ENCODE measurements at places on chromosomes 7 and 10.

DNA sequence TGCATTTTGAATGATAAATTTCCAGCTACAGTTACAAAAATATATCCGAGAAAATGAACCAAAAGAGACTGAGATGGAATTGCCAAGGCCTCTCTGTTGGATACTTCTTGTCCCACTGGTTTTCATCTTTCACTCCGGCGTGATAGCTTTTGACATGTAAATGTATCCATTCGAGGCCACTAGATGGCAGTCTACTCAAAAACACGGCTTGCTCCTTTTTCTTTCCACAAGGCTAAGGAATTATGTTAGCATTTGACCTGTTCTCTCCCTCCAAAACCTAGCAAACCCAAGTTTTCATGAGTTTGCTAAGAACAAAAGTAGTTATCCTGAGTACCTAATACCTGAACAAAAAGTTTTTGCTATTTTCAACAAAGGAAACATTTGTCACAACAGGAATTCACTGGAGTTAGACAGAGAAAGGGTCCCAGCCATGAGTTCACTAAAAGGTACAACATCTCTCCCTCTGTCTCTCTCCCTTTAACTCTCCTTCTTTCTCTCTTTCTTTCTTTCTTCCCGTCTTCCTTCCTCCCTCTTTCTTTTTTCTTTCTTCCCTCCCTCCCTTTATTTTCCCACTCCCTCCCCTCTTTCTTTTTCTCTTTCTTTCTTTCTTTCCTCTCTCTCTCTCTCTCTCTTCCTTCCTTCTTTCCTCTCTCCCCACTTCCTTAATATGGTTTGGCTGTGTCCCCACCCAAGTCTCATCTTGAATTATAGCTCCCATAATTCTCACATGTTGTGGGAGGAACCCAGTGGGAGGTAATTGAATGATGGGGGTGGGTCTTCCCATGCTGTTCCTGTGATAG is 207.9 kb upstream of the MYO3A start:
- no peak for ATAC-seq

DNA sequence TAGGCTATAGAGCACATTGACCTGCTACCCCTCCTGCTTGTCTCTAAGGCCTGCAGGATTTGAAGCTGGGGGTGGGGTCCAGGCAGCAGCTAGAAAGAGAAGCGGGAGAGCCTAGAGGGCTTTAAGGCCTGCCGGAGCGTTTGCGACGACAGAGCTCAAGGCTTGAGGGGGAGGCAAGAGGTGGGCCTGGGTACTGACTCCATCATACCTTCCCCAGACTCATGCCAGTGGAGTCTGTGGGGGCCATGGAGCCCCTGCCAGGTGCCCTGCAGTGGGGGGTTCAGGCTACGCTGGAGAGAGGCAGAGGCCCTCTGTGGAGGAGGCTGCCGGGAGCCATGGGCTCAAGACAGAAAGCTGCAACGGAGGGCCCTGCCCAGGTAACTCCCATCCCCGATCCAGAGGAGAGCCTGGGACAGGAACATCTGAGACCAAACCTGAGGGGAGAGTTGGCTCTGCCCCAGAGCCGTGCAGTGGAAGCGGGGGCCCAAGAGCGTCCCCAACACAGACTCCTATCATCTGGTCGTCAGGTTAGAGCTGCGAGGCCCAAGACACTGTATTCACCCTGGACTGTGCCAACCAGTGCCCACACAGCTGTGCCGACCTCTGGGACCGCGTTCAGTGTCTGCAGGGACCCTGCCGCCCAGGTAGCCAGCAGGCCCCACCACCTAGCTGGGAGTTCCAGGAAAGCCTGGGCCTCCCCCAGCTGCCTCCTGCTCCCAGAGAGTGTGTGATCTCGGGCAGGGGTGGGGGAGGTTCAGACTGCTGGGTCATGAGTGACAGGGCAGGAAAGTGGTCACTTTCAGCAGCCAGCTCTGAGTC is 13.2 kb upstream of the ZNF862 start:
- no peak for ATAC-seq

GRCh38 chr7:102050864-102051460 is 233.5 kb downstream of the CUX1 start:
- ATAC-seq: no peak

DNA sequence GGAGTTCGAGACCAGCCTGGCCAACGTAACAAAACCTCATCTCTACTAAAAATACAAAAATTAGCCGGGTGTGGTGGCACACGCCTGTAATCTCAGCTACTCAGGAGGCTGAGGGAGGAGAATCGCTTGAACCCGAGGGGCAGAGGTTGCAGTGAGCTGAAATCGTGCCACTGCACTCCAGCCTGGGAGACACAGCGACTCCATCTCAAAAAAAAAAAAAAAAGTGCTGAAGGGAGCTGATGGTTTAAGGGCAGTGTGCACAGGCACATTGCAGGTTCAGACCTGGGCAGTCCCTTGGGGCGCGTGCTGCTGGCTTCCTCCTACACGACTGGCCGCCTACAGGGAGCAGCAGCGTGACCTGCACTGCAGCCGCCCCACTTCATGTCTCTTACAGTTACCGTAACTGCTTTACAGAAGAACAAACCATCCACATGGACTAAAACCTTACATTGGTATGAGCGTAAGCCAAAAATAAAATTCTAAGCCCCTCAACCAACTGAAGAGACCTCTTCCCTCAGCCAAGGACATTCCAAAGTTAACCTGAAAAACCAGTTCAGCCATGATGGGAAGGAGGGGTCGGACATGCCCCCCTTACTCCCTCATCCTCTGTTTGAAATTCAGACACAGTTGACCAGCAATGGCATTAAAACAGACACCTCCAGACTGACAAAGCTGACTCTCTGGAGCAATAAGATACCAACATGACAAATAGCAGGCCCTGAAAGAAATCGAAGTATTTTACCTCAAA is 262.2 kb downstream of the ZMYND11 start:
- no peak for ATAC-seq

- no peak for ATAC-seq
Observed at GRCh38 chr10:119969609-119970008, 77.1 kb downstream of the SEC23IP start.

DNA sequence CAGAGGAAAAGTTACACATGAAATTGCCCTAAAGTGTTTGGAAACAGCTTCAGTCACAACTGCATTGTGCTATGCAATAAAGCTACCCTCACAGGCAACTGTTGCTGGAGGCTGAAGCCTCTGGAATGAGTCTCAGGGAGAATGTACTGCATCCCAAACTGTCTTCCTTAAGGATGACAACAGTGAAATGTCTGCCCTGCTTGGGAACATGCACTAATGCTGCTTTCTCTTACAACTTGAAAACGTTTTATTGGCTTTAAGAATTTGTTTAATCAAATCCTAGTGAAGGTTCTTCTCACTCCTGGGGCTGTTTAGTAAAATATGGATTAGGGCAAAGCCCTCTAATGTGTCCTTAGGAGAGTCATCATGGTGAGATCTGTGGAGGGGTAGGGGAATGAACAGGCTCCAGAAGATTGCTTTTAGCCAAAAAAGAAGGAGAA is 215.4 kb downstream of the TWIST1 start:
- no peak for ATAC-seq

GRCh38 chr10:89160339-89160738 is 46.8 kb downstream of the CH25H start:
- no peak for ATAC-seq

DNA sequence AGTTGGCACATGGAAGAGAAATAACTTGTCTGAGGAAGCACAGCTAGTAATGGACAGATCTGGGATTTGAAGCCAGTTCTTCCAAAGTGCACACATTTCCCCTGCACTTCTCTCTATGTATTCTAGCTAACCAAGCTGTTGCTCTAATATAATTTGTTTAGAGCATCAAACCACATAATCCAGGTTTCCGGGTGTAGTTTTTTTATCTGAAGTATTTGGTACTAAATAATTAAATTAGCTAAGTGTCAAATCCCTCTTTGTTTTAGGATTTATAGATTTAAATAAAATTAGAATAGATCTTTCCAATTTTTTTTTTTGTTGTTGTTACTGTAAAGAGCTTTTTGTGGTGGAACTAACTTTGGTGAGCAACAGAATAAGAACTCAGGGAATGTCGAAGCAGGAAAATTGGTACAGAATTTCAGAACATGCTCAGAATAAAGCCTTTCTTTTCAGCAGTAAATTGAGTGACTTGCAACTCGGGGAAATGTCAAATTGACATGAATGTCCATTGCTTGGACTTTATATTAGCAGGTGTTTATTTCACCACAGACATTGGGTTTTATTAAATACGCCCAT is 33.7 kb downstream of the CAMK1D start:
- ATAC-seq: no peak

DNA sequence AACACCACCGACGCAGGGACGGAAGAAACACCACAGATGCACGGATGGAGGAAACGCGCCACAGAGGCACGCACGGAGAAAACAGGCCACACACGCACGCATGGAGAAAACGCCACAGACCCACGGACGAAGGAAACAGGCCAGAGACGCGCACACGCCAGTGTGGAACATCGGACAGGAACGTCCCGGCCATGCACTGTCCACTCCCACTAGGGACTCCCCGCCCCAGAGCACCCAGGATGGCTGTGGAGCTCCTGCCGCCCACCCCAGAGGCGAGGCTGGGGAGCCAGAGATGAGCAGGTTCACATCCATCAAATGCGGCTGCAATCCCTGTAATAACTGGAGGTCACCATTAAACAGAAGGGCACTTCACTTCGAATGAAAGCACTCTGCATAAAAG is 17.3 kb downstream of the DIP2C start:
- no peak for ATAC-seq

- no peak for ATAC-seq
Observed at GRCh38 chr7:31337002-31337565, 3.4 kb downstream of the NEUROD6 start.

GRCh38 chr7:132935608-132936007 is 146.3 kb downstream of the CHCHD3 start:
- no peak for ATAC-seq

GRCh38 chr7:50534690-50535290 is 30.4 kb downstream of the DDC start:
- peak; percentile 77 for ATAC-seq

DNA sequence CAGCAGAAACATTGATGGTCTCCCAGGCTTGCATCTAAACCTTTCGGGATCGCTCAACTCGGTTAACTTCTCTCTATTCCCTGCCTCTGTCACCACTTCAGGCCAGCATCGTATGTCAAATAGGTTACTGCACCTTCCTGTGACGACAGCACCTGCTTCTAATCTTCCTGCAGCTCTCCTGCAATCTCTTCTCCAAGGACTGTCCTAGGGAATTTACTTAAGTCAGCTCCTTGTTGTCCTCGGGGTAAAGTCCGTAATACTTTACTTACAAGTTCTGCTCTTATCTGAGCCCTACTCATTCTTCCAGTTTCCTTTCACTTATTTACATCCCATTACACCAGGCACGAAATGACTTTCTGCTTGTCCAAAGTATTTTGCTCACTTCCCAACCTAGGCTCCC is 372.7 kb upstream of the AKR1E2 start:
- ATAC-seq: no peak

DNA sequence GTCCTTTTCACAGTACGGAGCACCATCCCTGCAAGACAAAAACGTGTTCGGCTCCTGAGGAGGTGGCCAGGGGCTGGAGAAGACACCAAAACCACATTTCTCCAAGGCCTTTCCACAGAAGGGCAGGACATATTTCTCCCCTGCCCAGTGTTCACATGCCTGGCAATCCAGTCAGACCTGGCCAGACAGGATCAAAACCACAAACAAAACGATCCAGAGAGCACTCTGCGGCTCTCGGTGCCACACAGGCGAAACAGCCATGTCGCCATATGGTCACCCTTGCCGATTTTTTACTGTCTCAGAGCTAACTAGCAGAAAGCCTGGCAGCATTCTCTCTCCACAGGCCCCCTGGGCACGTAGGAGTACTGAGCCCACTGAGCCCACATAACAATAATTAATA is 113.0 kb downstream of the ABLIM1 start:
- ATAC-seq: no peak

- no peak for ATAC-seq
Observed at GRCh38 chr10:129879655-129880054, 84.4 kb downstream of the EBF3 start.
